ENCODE measurements at places on chromosomes 7 and 10.

- no peak for DNase-seq
Measured at GRCh38 chr10:18100669-18101068, 39.6 kb upstream of the CACNB2 start.

DNA sequence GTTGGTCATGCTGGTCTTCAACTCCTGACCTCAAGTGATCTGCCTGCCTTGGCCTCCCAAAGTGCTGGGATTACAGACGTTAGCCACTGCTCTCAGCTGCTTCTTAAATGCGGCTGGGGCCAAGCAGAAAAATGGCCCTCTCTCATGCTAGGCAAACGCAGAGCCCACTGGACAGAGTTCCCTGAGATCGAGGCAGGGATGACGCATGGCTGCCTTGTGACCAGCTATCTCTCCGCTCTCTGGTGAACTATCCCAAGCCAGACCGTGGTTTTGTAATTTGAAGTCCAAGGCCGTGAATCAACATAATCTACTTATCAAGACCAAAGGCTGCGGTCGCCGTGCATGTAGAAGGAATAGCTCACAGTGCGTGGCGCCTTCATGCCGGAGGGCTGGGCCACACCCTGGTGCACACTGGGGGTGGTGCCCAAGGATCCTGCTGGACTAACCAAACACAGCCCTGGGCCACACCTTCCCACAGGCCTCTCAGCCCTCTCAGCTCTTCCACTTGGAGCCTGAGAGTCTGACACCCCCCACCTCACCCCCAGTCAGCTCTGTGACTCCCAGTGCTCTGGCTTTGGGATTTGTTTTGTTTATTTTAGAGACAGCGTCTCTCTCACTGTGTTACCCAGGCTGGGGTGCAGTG lies 88.1 kb upstream of the CUX1 start:
- no peak for DNase-seq

DNA sequence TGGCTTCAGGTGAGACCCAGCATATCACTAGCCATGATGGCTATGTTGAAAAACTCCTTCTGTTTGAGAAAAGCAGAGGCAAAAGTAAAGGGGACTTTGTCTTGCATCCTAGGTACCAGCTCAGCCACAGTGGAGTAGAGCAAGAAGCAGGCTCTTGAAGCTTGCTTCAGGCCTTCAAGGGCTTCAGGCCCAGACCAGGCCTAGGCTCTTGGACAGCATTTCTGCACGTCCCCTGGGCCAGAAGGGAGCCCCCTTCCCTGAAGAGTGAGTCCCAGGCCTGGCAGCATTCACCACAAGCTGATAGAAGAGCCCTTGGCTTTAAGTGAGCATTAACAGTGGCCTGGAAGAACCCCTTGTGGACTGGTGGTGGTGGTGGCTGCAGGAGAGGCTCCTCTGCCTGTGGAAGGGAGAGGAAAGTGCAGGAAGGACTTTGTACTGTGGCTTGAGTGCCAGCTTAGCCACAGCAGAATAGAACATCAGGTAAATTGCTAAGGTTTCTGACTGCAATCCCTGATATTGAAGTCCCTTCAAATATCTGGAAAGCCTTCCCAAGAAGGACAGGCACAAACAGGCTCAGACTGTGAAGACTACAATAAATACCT lies 28.1 kb upstream of the FAM171A1 start:
- DNase-seq = no peak

- no peak for DNase-seq
Measured at GRCh38 chr10:107474650-107475049, 310.1 kb upstream of the SORCS1 start.

DNA sequence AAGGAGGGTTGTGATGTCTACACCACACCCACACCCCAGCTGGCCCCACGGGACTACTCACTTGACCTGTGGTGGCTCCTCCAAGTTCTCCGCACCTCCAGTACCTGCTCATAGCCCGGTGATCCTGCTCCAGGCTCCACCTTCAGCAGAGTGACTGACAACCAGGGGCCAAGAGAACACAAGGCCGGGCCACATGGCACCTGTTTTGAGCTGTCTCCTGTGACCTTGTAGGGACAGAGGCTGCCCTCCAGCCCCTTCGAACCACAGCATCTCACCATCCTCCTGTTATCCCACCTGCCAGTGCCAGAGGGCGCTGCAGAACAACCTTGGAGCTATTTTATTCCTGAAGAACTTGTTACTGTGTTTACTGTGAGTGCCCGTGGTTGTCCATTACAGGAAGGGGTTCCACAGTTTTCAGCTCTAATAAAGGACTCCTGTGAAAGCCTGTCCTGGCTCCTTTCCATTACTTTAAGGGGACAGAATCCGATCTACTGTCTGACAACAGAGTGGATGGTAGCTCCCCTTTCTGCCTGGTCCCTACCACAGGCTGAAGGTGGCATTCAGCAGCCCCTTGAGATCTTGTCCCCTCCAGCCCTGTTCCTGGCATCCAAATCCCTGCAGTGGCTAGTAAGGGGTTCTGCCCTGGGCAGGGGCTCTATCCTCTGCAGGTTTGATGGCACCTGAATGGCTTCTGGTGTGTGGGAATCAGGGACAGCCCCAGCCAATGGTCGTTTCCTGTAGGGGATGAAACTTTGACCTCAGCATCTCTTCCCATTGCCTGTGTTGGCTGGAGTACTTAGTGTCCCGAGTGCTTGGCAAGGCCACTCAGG lies 50.8 kb downstream of the C10orf120 start:
- DNase-seq = no peak

GRCh38 chr10:126224967-126225671 lies 163.2 kb downstream of the ADAM12 start:
- DNase-seq = no peak

DNA sequence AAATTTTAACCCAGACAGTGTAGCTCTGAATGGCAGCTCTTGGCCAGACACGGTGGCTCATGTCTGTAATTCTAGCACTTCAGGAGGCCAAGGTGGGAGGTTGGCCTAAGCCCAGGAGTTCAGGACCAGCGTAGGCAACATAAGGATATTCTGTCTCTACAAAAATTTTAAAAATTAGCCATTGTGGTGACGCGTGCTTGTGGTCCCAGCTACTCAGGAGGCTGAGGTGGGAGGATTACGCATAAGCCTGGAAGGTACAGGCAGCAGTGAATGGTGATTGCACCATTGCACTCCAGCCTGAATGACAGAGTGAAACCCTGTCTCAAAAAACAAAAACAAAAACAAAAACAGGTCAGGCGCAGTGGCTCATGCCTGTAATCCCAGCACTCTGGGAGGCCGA lies 50.0 kb downstream of the SUFU start:
- no peak for DNase-seq

DNA sequence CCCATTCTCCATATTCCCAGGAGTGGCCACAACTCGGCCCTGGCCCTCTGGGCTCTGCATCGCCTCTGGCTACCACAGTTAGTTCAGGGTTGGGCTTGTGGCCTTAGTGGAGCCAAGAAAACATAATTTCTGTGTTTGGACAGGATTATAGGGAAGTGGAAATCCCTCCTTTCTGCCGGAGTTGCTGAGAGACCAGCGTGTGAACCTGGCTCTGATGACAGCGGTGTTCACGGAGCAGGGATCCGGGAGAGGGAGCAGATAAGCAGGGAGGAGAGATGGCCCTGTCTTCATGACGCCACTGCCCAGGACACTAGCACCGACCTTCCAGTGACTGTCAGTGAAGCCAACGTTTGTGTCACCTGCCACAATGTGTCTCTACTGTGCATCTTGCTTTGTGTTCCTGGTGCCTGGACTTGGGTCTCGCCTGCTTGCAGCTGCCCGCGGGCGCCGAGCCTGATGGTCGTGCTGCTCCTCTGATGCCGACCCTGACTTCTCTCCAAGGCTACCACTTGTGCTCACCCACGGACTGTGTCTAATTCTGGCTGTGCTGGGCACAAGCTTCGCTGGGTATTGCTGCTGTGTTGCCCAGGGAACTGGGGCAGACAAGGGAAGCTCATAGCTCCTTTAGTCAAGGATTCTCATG lies 67.0 kb upstream of the VIPR2 start:
- DNase-seq = no peak

DNA sequence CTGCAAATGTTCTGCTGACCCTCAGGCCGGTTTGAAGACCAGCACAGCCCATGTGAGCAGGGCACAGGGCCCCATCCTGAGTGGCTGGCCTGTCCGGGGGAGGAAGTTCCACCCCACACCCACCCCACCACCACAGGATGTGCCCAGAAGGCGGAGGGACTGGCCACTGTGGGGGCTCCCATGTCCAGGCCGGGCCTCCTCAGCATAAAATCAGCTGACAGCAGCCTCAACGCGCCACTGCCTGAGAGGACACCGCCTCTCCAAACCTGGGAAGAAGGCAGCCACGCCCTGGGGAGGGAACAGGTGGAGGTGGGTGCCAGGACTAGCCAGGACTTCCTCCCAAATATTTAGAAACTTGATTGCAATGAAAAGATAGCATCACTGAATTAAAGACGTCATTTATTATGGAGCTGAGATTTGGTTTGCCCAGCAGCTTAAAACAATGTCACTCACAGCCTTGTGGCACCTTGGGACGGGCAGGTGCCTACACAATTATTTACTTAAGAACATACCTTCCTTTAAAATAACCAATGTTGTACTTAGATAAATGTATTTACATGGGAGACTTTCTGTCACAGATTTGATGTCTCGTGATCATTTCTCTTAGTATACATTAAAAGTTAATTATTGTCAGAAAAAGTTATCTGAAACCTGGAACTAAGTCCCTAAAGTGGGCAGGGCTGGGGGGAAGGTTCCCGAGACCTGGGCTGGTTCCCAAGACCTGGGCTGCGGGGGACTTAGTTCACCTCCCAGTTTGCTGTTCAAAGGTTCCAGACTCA lies 27.3 kb upstream of the FAM20C start:
- DNase-seq = no peak

GRCh38 chr7:69020536-69020935 lies 577.7 kb upstream of the AUTS2 start:
- no peak for DNase-seq

- no peak for DNase-seq
Measured at GRCh38 chr7:33692956-33693355, 212.4 kb upstream of the BMPER start.

DNA sequence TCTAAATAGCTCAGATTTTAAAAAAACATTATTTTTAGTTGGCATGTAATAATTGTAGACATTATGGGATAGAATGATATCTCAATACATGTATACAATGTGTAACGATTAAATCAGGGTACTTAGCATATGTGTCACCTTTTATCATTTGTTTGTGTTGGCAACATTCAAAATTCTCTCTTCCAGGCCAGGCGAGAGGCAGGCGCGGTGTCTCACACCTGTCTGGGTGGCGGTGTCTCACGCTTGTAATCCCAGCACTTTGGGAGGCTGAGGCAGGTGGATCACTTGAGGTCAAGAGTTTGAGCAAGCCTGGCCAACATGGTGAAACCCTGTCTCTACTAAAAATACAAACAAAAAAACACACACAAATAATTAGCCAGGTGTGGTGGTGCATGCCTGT lies 151.7 kb downstream of the RTKN2 start:
- no peak for DNase-seq
